Progenitor cell of endocrine pancreas (in vitro differentiated cells): ENCODE measurements at places on chromosomes 16 and 17.

DNA sequence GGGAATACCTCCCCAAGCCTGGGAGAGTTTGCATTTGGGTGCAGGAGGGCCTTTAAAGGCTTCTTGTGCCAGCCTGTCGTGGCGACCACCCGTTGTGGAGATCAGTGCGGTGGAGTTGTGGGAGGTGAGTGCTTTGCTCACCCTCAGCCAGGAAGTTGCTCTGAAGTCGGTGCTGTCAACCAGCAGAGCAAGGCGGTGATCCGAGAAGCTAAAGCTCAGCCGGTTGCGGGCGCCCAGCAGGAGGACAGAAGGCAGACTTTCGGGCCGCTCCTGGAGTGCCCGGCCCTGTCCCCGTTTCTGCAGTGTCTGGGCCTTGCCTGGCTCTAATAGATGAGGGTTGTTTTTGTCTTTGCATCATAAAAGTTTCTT, 1.4 kb downstream of the UBE2I start:
- DNase-seq = no peak

GRCh38 chr17:48728232-48729231, at the start of gene HOXB13:
TSS of gene HOXB13 (minus strand) at chr17:48728750. CDS start at chr17:48728593, 157 bp downstream.
- no peak for DNase-seq

GRCh38 chr16:78985716-78986605, 614.6 kb downstream of the MAF start:
- DNase-seq = no peak

- no peak for DNase-seq
Measured at GRCh38 chr17:82365606-82366295, 5.8 kb upstream of the UTS2R start.

GRCh38 chr16:783404-784161, 4.6 kb downstream of the RPUSD1 start:
- no peak for DNase-seq

DNA sequence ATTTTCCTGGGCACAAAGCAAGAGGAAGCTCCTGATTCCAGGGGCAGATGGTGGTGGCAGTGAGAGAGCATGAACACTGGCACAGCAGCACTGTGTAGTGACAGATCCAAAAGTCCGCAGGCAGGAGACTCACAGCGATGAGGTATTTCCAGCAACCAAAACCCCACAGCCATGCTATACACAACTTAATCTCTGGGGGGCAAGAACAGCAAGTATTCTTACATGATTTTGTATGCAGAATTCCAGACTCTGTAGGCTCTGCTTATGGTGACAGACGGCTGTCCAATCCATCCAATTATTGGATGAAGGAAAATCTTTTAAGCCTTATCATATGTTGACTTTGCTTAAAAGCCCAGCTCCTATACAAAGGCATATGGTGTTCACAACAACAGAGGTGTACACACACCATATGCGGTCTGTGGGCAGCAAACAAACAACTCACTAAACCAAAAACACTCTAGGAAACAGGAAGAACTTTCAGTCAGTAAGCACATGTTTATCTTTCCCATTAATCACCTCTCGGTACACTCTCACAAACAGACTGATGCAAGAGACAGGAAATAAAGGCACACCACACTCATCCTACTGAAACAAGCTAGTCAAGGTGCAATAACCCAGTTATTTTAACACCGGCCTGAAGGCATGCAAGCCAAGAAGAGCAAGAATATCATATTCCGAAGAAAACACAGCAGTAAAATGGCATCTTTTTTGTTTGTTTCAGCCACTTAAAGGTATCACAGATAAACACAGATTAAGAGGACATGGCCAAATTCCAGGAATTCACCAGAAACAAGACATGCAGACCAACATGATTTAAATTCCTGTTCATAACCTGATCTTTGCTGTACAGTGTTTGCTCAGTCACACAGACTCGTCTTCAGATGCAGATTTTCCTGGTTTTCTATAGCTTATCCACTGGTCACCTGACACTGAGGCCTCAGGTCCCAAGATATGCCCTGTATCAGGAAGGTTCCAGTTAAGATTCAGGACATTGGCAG, 47.8 kb downstream of the ERN1 start:
- DNase-seq = no peak

GRCh38 chr16:70751593-70751992, 49.4 kb downstream of the VAC14 start:
- no peak for DNase-seq

GRCh38 chr17:61075988-61076387, 323.7 kb upstream of the TBX2 start:
- no peak for DNase-seq

DNA sequence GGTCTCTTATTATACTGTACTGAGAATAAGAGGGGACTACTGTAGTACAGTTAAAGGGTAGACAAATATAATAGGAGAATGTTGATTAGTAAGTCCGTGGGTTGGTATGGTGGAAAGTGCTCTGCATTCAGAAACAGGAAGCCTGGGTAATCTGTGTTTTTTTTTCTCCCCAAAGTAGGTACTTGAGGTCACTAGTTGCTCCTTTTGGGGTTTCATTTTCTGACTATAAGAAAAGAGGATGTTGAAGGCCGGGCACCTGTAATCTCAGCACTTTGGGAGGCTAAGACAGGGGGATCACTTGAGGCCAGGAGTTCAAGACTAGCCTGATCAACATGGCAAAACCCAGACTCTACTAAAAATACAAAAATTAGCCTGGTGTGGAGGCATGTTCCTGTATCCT, 42.0 kb upstream of the MMD start:
- no peak for DNase-seq

GRCh38 chr16:66474750-66475199, 47.7 kb downstream of the BEAN1 start:
- no peak for DNase-seq

GRCh38 chr16:20202747-20203146, 124.6 kb downstream of the GP2 start:
- no peak for DNase-seq

GRCh38 chr16:64365448-64365931, 756.4 kb downstream of the CDH11 start:
- no peak for DNase-seq

DNA sequence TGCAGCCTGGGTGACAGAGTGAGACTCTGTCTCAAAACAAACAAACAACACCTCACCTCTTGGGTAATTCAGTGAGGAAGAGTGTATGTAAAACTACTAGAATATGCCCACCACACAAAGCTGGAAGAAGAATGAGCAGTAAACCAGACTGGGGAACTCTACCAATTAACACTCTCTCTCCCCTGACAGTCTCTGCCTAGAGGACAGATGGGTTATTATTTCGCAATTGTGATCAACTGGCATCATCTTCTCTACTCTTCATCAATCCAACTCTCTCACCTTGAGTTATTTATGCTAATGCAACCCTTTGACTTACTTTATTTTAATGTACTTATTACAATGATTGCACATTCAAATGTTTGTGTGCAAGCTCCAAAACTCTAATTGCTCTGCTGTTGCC, 205.6 kb downstream of the XYLT1 start:
- no peak for DNase-seq

DNA sequence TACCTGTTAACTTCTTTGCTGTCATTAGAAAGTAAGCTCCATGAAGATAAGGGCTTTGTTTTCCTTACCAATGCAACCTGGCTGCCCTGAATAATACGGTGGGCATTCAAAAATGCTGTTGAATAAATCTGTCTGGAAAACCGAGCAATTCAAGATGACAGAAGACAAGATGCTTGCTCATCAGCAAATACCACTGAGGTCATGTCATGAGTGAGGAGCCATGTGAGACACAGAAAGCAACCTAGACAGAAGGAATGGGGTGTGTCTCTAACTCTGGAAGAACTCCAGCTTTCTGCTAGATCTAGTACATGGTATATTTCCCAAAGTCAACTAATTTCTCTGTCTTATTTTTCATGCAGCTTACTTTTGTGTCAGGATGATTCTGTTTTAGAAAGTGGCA, 64.2 kb downstream of the STH start:
- DNase-seq = no peak

- no peak for DNase-seq
Measured at GRCh38 chr17:39742126-39742855, 4.6 kb downstream of the GRB7 start.

DNA sequence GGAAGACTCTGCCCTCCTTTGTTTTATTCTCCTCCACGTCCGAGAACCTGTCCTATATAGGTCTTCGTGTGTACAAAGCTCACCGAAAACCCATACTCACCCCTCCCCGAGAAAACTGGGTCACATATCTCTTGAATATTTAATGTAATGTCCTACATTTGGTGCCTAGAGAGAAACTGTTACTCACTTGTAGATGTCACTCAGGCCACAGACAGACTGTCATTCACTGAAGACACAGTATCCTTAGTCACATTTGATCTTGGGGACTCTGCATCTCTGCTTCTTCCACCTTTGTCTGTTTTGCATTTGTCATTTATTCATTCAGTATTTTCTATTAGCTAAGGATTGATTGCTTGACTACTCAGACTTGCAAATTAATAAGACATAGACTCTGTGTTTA, 131.8 kb upstream of the TBX2 start:
- no peak for DNase-seq

GRCh38 chr16:6309271-6309670, 1023.4 kb upstream of the RBFOX1 start:
- DNase-seq = no peak

DNA sequence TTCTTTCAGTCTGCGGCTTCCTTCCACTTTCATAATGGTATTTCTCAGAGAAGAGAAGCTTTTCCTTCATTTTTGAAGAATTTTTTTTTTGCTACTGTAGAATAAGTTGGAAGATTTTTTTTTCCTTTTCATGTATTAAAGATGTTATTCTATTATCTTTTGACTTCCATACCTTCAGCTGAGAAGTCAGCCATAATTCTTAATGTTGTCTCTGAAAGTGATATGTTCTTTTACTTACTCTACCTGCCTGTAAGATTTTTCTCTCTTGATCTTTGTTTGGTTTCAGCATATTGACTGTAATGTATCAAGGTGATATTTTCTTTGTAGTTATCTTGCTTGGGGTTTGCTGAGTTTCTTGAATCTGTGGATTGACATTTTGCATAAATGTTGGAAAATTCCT, 143.5 kb upstream of the TOX3 start:
- no peak for DNase-seq

GRCh38 chr17:19015428-19015827, 10.9 kb upstream of the FAM83G start:
- DNase-seq = no peak

DNA sequence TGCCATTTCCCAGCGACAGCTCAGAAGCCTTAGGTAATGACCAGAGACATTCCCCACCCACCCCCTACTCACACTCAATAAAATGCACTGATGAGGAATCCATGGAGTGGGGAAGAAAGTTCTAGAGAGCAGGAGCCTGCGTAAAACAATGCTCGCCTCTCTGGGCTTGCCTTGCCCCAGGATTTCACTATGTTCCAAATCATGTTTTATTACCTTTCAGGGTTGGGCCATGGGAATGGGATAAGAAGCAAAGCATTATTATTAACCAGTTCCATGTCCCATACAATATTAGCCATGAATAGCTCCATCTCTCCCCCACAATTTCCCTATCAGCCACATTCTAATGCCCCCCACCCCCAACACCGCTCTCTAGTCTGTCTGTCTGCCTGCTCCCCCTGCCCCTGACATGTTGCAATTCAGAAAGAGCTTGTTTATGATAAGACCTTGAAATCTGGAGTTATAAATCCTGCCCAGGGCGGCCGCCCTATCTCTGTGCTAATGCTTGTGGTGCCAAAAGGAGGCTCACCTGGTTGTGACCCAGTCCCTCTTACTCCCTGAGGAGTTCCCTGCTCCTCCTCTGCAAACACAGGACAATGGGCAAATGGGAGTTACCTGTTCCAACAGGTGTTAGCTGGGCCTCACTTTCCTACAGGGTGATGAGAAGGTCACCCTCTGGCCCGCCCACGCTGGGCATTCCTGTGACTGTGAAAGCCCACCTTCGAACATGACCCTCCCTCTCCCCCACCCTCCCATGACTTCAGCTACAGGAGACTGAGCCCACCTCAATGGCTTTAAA, 28.0 kb upstream of the DDX52 start:
- DNase-seq = no peak

- no peak for DNase-seq
Measured at GRCh38 chr17:9612006-9612405, 33.3 kb upstream of the USP43 start.
